T-helper 2 cell treated with Interferon-gamma antibody and Interleukin-4, amounts not matched to agents 5 μg/mL and 100 μg/mL, for 36 hours (primary cell): ENCODE measurements at places on chromosomes 6 and 20.

DNA sequence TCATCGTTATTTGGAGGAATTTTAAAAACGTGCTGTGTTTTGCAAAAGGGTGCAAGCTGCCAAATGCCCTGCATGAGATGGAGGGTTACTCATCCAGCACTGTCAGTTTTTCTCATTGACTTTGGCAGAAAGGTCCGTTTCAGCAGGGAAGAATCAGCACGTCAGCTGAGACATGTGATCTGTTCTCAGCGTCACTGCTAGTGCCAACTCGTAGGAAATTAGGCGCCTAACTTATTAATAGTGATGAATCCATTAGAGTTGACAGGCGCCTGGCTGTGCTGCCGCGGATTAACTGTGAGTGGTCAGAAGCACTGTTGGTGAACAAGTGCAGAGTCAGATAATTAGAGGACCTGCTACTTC, 175.5 kb upstream of the FOXQ1 start:
- H3K4me1 ChIP-seq = no peaks in the 10 kb centered on the region
- no peak overlapping the region for H3K4me3 ChIP-seq
- no peaks in the 10 kb centered on the region for H3K36me3 ChIP-seq

- H3K27me3 ChIP-seq = peaks cover 4% of the 10 kb centered on the region
- no peak for DNase-seq
- H3K4me3 ChIP-seq = no peak overlapping the region
- H3K27ac ChIP-seq = no peak overlapping the region
Observed at GRCh38 chr6:100267721-100268123, 197.0 kb downstream of the SIM1 start.

DNA sequence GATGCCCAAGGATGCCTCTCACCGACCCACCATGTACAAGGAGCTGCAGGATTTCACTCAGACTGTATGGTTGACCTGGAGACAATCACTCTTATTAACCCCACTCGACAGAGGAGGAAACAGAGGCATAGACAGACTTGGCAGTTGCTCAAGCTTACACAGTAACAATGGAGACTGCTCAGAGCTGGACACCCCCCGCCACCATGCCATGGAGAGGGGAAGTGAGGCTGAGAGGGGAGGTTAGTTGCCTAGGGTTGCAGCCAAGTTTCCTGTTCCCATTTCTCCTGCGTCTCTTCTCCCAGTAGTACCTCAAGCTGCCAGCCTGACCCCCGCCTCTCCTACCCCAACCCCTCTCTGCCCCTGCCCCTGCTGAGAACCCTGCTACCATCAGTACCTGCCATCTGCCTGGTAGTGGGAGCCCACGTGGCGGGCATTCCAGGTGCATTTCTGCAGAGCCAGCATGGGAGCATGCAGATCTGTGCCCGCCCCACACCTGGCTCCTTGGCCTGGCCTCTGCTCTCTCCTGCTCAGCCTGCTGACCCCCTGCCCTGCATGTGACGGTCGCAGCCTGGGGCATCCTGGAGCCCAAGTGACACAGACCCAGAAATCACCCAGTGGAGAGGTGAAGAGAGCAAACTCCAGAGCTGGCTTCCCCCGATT, 157.7 kb downstream of the PREX1 start:
- H3K4me1 ChIP-seq = no peaks in the 10 kb centered on the region
- peaks cover 16% of the 10 kb centered on the region for H3K36me3 ChIP-seq
- H3K4me3 ChIP-seq = no peak overlapping the region
- H3K27ac ChIP-seq = no peak overlapping the region
- DNase-seq = no peak
- no peaks in the 10 kb centered on the region for H3K27me3 ChIP-seq

GRCh38 chr20:57007171-57007540, 259.3 kb downstream of the BMP7 start:
- no peaks in the 10 kb centered on the region for H3K36me3 ChIP-seq
- H3K27ac ChIP-seq = no peak overlapping the region
- peaks cover 10% of the 10 kb centered on the region for H3K27me3 ChIP-seq
- DNase-seq = no peak

- H3K4me1 ChIP-seq = no peaks in the 10 kb centered on the region
- H3K4me3 ChIP-seq = no peak overlapping the region
- H3K27me3 ChIP-seq = peaks cover 3% of the 10 kb centered on the region
- H3K36me3 ChIP-seq = no peaks in the 10 kb centered on the region
- DNase-seq = no peak
- peak overlapping the region; percentile 12 for H3K27ac ChIP-seq
Observed at GRCh38 chr20:50245498-50246366, 55.1 kb downstream of the CEBPB start.

- H3K4me1 ChIP-seq = peaks cover 3% of the 10 kb centered on the region
- peaks cover 77% of the 10 kb centered on the region for H3K27me3 ChIP-seq
- peaks cover 2% of the 10 kb centered on the region for H3K36me3 ChIP-seq
- no peak overlapping the region for H3K4me3 ChIP-seq
- peak overlapping the region; percentile 10 for H3K27ac ChIP-seq
Observed at GRCh38 chr6:100456141-100456907, 8.4 kb downstream of the SIM1 start.

- DNase-seq = no peak
- no peak overlapping the region for H3K27ac ChIP-seq
- no peaks in the 10 kb centered on the region for H3K27me3 ChIP-seq
- H3K36me3 ChIP-seq = no peaks in the 10 kb centered on the region
- H3K4me1 ChIP-seq = no peaks in the 10 kb centered on the region
- H3K4me3 ChIP-seq = no peak overlapping the region
Observed at GRCh38 chr6:66184091-66184490, 477.1 kb upstream of the EYS start.

DNA sequence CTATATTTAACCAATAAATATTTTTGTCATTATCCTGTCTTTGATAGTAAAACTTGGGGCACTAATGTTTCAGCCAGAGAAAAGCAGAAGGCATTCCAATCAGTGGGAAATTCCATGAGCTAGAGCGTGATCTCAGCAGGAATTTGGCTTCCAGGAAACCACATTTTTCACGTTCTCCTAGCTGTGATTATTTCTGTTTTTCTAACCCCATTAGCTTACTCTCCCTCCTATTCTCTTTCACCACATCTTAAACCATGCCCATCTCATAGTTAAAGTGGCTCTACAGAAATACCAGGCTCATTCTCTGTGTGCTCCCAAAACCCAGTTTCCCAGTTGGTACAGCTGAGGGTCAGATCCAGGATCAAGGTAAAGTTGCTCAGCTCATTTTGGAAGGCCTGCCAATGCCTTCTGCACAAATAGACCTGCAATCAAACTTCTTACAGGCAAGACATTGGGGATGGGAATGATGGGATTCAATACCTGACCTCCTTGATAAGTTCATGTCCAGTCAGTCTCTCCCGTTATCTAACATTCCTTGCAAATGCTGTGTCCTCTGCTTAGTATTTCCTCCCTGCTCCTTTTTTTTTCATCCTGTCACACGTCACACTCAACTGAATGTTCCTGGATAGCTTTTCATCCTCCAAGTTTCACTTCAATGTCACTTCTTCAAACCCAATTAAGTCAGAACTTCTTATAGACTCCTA, 33.1 kb upstream of the TMEM30A start:
- no peak overlapping the region for H3K27ac ChIP-seq
- DNase-seq = no peak
- no peaks in the 10 kb centered on the region for H3K36me3 ChIP-seq
- H3K4me1 ChIP-seq = no peaks in the 10 kb centered on the region
- H3K4me3 ChIP-seq = no peak overlapping the region

DNA sequence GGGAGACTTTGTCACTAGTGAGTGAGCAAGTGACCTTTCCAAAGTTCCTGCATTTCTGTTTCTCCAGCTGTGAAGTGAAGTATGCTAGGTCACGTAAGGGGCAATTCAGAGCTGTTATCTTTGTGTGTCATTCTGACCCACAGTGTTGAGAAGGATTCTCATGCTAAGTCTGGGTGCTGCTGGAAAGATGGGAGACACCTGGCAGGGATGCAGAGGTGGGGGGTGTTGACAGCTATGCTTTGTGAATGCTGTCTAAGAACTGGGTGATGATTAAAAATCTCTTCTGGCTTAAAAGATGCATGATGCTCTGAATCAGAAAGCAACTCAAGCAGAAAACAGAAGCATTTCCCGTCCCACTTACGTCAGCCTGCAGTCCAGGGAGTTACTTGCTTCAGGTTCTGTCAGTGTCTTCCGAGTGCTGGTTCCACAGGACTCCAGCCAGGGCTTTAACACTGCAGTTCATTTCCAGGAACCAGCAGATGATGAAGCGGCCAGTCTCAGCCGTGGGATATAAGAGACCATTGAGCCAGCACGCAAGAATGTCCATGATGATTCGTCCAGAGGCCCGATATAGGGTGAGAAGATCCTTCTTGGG, 30.9 kb upstream of the ASXL1 start:
- no peak overlapping the region for H3K4me3 ChIP-seq
- no peak for DNase-seq
- H3K4me1 ChIP-seq = peaks cover 6% of the 10 kb centered on the region
- peaks cover 34% of the 10 kb centered on the region for H3K36me3 ChIP-seq
- H3K27ac ChIP-seq = no peak overlapping the region
- no peaks in the 10 kb centered on the region for H3K27me3 ChIP-seq

GRCh38 chr20:57684808-57685140, 25.0 kb downstream of the PMEPA1 start:
- no peak overlapping the region for H3K27ac ChIP-seq
- DNase-seq = no peak
- peaks cover 3% of the 10 kb centered on the region for H3K27me3 ChIP-seq
- no peaks in the 10 kb centered on the region for H3K4me1 ChIP-seq

DNA sequence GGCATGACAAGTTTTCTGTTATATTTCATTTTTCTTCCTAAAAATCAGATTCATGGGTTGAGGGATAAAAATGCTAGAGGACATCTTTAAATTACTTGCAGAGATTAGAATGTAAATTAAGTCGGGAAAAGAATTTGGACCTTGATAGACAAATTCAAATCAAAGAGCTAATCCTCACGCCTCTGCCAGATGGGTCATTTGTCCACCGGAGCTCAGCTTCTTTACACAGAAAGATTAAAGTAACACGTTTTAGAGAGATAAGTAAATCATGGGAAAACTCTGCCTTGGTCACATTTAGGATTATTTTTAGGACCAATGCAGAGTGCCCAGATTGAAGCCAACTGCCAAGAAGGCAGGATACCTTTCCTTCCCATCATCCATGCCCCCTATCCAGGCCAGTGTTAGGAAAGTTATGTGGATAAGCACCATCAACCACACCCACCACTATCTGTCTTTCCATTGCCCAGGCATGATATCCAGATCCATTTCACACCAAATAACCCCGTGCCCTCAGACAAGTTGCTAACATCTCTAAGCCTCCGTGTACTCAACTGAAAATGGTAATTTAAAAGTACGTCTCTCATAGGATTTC, 397.4 kb upstream of the PLCB4 start:
- H3K4me1 ChIP-seq = peaks cover 6% of the 10 kb centered on the region
- H3K27me3 ChIP-seq = no peaks in the 10 kb centered on the region

- no peaks in the 10 kb centered on the region for H3K4me1 ChIP-seq
- no peak overlapping the region for H3K4me3 ChIP-seq
- no peak for DNase-seq
- no peak overlapping the region for H3K27ac ChIP-seq
- H3K36me3 ChIP-seq = no peaks in the 10 kb centered on the region
Observed at GRCh38 chr20:24661255-24661654, 191.8 kb downstream of the SYNDIG1 start.
